ENCODE measurements at places on chromosomes 6 and 20. TPM values are rescaled to one million over a fixed set of nuclear protein-coding genes. Genes with fewer than 3 reads are reported as not detected.

DNA sequence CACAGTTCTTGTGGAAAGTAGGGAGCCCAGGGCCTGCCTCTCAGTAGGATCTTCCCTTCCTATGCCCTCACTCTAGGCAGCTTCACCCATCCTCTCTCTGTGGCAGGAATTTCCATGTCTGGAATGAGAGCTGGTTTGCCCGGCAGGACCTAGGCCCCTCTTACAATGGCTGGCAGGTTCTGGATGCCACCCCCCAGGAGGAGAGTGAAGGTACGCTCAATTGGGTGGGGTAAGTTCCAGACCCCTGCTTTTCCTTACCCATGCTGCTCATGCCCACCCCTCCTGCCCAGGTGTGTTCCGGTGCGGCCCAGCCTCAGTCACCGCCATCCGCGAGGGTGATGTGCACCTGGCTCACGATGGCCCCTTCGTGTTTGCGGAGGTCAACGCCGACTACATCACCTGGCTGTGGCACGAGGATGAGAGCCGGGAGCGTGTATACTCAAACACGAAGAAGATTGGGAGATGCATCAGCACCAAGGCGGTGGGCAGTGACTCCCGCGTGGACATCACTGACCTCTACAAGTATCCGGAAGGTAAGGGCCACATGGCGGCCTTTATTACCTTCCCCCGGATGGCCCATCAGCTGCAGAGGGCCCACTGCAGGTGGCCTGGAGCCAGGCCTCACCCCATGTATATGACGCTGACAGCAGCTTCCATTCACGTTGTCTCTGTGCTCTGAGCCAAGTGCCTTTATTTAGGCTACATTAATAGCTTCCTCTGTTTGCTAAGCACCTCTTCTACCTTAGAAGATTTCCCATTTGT, 22.8 kb downstream of the TGM6 start:
- DNase-seq, result no peak

DNA sequence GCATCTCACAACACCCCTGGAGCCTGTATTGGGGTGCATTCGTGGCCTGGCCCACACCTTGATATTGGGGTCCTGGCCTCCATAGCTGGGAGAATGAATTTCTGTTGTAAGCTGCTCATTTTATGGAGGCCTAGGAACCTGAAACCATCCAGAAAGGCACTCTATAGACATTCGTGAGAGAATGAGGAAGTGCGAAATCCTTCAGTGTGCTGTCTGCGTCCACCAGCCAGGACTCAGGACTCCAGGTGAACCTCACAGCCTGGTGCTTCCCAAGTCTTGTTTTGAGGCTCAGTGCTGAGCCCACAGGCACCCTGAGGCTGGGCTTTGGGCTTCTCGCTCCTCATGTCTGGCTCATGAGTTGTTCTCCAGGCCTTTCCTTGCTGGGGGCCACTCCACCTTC, 11.9 kb upstream of the RBBP8NL start:
- DNase-seq, result no peak

DNA sequence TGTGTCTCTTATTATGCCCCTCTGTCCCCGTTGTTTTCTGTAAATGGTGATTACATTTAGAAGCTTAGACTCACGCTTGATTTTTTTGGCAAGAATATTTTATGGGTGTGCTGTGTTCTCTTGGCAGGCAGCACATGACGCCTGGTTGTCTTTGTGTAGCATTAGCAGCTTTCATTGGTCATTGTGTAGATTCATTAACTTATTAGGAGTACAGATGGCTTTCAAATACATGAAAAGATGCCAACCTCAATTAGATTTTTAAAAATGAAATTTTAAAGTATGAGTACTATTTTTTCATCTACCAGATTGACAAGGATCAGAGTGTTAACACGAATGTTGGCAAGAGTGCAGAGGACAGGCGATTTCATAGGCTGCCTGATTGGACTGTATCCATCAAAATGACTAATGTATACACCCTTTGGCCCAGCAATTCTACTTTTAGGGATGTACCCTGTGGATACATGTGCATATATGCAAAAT, 15.2 kb downstream of the COX4I2 start:
- DNase-seq, result no peak

DNA sequence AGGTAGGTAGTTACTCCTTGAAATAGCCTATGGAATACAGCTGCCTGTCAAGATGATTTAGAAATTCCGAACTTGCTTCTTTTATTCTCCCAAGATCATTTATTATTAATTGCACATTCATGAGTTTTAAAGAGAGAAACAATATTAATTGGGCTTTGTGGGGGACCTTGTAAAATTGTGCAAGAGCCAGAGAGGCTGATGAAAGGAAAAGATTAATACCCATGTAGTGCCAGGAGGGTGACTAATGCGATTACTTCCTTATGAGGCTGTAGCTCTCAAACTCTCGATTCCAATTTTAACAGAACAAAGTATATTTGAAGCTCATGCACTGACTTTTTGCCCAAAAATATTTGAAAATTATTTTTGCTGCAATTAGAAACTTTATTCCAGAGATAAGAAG, 423.8 kb upstream of the ID4 start:
- no peak for DNase-seq

Gene GPR6
- total RNA-seq, result not detected

Gene C6orf163
- 2.5 TPM for total RNA-seq
